Lung (tissue), 17 donors: ENCODE measurements at places on chromosomes 2 and 18. TPM values are rescaled to one million over a fixed set of nuclear protein-coding genes. Genes with fewer than 3 reads are reported as not detected.

Gene LONRF2
- 4.4 TPM for total RNA-seq

Gene CCDC74B
- 11.7 TPM for total RNA-seq

Gene RIT2
- not detected for total RNA-seq

Gene DUSP19
- 4.8 TPM for total RNA-seq

Gene INHBB
- total RNA-seq, result 0.97 TPM

Gene CKAP2L
- total RNA-seq, result 0.58 TPM

Gene CNDP2
- 311 TPM for total RNA-seq

Gene FAHD2A
- 20.8 TPM for total RNA-seq

Gene NOSTRIN
- total RNA-seq, result 29.2 TPM

Gene TUBA4B
- 5.7 TPM for total RNA-seq

Gene RTN4
- 168 TPM for total RNA-seq

Gene REG1B
- total RNA-seq, result not detected
